ENCODE measurements at places on chromosomes 1 and 21. TPM values are rescaled to one million over a fixed set of nuclear protein-coding genes. Genes with fewer than 3 reads are reported as not detected.

GRCh38 chr1:173413271-173413707 lies 63.8 kb upstream of the PRDX6 start:
- no peaks in the 10 kb centered on the region for H3K27me3 ChIP-seq
- H3K27ac ChIP-seq, result no peak overlapping the region
- DNase-seq, result no peak

DNA sequence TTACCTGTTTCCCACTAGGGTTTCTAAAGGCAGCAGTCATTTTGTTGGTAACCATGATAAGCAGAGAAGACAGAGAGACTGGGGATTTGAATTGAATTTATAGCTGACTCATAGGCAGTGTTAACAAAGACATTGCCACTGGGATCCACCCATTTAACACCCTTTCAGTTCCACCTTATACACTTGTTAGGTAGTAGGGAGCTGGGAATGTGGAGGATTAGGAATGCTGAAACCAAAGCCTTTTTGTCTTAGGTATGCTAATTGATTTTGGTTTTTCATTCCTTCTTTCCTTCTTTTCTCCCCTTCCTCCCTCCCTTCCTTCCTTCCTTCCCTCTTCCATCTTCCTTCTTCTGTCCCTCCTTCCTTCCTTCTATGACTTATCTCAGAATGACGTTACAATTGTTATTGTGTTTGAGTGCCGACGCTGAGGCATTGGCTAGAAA lies 7.5 kb upstream of the EVI5 start:
- no peak overlapping the region for H3K27ac ChIP-seq
- no peaks in the 10 kb centered on the region for H3K36me3 ChIP-seq
- DNase-seq, result no peak

LAD1 gene
- total RNA-seq, result not detected

ARHGEF19 gene
- 6.0 TPM for total RNA-seq

Measured in ovary (tissue), 10 donors.